ENCODE measurements at places on chromosomes 4 and X. TPM values are rescaled to one million over a fixed set of nuclear protein-coding genes. Genes with fewer than 3 reads are reported as not detected.

DNA sequence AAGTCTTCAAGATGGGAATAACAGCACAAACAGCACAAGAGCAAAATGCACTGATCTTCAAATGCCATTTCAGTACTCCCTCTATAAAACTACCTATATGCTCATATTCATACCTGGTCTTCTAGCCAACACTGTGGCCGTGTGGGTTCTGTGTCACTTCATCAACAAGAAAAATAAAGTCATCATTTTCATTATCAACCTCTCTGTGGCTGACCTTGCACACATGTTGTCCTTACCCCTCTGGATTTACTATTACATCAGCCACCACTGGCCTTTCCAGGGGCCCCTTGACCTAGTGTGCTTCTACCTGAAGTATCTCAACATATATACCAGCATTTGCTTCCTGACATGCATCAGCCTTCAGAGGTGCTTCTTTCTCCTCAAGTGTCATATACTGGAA lies 59.6 kb upstream of the GPR174 start:
- no peaks in the 10 kb centered on the region for H3K36me3 ChIP-seq
- no peak for DNase-seq
- no peaks in the 10 kb centered on the region for H3K27me3 ChIP-seq
- H3K4me1 ChIP-seq, result no peaks in the 10 kb centered on the region
- H3K4me3 ChIP-seq, result no peak overlapping the region

DNA sequence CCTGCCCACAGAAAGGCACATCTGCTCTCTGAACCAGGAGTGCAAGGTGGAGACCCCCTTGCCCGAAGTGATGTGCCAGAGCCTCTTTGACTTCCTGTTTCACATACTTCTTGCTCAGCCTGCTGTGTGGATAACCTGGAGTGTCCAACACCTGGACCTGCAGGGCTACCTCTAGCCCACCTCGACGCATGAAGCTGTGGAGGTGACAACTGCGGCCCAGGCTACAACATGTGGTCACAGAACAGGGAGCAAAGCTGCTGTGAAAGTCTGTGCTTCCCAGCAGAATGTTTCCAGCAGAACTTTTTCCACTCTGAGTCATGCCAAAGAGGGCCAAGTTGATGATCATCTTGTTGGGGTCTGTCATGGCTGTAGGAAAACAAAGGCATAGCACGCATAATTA lies 1.5 kb downstream of the GIMD1 start:
- no peak overlapping the region for H3K27ac ChIP-seq
- DNase-seq, result no peak

- no peak for DNase-seq
- no peaks in the 10 kb centered on the region for H3K36me3 ChIP-seq
- no peaks in the 10 kb centered on the region for H3K4me1 ChIP-seq
- no peaks in the 10 kb centered on the region for H3K27me3 ChIP-seq
These were observed 144.9 kb downstream of the FHIP1A start for GRCh38 chr4:151553874-151554273.

NLRP2B gene
- not detected for polyA plus RNA-seq

TIMP1 gene
- polyA plus RNA-seq, result 382 TPM
